ENCODE measurements at places on chromosomes 5 and 9.

GRCh38 chr5:16784843-16785791, 151.0 kb downstream of the MYO10 start:
- DNase-seq = no peak

- DNase-seq = no peak
Observed at GRCh38 chr5:106454651-106455415, 1215.9 kb downstream of the EFNA5 start.

DNA sequence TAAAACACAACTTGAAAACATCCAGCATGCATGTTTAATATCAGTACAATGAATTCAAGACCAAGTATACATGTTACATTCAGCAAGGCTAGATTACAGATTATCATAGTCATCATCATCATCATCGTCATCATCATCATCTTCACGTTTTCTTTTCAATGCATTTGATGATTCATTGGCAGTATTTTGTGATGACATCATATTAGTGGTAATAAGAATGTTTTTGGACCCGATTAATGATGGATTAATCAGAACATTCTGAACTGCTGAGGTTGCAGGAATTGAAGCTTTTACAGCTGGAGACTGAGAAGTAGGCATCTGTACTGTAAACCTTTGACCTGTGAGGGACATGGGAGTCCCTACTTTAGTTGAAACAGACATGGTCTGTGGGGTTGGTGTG, 4.5 kb downstream of the AK6 start:
- no peak for DNase-seq

- DNase-seq = no peak
Observed at GRCh38 chr5:78574131-78574673, 74.4 kb downstream of the LHFPL2 start.

DNA sequence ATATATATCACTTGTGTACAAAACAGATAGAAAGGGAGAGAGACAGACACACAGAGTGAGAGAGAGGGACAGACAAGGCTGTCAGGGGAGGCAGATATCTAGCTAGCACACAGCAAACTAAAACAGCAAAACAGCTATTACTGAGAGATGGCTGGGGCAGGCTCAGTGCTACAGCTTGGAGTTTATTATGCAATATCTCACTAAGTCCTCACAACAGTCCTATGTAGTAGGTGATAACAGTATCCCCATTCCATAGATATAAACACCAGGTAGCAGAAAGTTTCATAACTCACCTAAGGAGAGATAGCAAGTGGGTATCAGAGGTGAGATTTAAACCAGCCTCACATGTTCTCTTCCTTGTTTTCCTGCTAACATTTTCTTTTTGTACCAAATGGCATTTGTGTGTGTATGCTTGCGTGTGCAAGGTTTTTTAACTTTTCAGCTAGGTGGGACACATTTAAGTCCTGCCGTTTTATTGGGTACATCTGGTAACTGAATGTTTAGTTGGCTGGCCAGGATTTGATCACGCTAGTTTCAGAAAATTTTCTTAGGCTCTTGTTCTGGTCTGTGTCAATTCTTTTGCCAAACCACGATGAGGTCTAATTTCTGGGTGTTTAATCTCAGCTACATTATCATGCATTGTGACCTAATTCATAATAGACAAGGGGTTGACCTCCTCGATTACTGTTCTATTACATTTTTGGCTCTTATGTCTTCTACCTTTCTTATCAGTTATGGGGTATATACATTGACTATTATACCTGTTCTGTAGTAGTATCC, 105.1 kb downstream of the LMNB1 start:
- DNase-seq = no peak

DNA sequence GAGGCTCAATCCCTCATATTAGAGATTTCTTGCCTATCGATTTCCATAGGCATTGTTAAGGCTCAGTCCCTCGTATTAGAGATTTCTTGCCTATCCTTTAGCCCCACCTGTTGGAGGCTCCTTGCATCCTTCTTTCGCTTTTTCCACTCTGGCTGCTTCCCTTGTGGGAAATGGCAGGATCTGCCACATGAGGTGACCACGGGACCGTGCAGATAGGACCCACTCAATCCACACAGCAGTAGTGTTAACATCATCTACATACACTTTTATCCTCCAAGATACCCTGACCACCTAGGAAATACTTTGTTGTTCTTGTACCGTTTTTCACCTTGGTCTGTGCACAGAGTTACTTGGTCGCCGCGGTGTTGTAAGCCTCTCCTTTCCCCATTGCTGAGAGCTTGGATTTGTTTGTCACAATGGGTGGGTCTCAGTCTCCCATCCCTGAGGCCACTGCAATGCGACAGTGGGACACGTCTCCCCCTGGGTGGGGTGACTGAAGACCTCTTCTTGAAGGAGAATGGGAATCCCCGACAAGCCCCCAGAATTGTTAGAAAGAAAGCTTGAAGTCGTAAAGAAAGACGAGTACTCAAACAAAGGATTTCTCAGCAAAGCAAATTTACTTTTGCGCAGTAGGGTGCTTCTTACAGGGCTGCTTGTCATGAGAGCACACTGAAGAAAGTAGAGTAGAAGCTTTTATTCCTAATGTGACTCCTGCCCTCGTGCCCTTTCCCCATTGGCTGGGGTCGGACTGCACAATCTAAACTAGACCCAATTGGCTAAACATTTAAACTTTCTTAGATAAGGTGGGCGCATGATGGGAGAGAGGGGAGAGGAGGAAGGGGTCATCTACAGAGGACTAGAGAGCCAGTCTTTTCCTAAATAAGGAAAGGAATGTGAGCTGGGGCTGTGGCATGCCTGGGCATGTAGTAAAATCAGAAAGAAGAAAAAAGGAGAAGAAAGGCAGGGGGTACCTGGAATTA, 19.8 kb downstream of the IFT74 start:
- DNase-seq = peak; percentile 59

GRCh38 chr9:96612966-96613589, 6.6 kb downstream of the CDC14B start:
- DNase-seq = no peak

DNA sequence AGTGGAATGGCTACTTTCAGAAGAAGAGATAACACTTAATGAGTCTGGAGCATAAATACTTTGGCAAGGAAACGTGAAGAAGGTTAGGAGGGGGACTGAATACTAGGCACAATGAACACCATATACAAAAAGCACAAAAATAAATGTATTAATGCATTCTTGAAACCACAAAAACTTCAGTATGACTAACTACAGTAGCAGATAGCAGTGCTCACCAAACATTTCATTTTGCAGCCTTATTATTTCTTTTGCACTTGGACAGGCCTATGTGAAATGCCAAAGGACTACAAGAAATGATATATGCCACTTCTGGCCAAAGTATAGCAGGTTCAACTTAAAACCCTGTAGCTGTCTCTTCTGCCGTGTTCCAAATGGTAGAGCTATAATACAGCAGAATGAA, 26.3 kb downstream of the UBQLN1 start:
- no peak for DNase-seq

GRCh38 chr9:90814355-90814754, 12.7 kb downstream of the SYK start:
- no peak for DNase-seq

DNA sequence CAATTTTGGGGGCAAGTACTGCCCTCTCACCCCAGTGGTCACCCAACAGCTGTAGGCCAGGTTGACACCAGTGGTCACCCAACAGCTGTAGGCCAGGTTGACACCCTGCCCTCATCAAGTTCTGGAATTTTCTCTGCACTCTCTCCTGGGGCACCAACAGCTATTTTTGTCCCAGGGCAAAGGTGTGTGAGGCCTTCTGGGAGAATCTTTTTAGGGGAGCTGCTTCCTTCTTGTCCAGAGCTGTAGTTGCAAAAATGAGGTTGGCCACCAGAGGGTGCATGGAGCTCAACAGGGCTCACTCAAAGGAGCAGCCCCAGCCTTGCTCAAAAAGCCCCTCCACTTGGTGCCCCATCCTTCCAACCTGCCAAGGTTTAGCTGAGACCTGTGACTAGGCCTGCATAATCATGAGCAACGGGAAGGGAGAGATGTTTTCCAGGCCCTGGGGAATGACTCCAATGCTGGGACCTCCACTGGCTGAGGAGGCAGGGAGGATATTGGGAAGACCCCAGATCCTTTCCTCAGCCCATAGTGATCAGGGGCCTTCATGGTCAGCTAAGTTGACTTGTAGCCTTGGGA, 10.6 kb upstream of the P4HA2 start:
- peak; percentile 77 for DNase-seq

DNA sequence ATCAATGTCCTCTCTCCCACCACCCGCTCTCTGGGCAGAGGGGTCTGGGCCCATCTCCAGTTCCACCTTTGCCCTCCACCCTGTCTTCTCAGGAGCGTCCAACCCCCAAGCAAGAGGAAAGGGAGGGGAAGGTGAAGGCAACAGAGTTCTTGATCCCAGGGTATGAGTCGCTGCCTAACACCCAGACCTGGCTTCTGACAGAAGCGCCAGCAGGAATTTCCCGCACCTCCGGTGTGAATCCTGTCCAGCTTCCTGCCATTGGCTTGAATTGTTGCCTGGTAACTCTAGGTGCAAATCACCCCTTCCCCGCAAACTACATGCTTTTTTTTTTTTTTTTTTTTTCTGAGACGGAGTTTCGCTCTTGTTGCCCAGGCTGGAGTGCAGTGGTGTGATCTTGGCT, 84.2 kb upstream of the IER5L start:
- DNase-seq = peak; percentile 83

GRCh38 chr9:129237164-129237611, 59.1 kb upstream of the IER5L start:
- DNase-seq = peak; percentile 53

GRCh38 chr5:158116965-158117364, 258.0 kb upstream of the CLINT1 start:
- DNase-seq = no peak

DNA sequence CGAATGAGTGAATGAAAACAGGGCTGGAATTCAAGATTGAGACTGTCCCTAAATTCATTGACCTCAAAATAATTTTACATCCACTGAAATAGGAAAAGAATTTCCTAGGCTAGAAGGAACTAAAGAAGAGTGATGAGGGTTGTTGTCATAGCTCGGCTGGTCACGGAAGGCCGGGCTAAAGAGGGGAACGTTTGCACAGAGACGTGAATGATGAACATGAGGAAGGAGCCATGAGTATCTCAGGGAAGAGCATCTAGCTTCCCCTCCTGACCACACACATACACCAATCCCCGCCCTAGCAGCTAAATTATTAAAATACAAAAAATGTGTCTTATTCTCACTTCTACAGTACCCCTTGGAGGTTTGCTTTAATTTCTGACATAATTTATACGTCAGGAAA, 124.4 kb upstream of the ABCA1 start:
- no peak for DNase-seq

- DNase-seq = peak; percentile 54
Observed at GRCh38 chr5:57986761-57987341, 473.0 kb downstream of the PLK2 start.

- no peak for DNase-seq
Observed at GRCh38 chr5:179289756-179290385, 55.4 kb downstream of the ADAMTS2 start.

DNA sequence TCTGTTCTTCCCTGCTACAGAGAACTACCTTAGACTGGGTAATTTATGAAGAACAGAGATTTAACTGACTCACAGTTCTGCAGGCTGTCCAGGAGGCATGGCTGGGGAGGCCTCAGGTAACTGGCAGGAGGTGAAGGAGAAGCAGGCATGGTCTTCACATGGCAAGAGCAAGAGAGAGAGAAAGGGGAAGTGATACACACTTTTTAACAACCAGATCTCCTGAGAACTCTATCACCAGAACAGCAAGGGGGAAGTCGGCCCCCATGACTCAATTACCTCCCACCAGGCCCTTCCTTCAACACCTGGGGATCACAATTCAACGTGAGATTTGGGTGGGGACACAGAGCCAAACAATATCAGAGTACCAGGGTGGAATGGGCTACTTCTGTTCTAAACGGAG, 766.8 kb downstream of the TLE1 start:
- DNase-seq = no peak

DNA sequence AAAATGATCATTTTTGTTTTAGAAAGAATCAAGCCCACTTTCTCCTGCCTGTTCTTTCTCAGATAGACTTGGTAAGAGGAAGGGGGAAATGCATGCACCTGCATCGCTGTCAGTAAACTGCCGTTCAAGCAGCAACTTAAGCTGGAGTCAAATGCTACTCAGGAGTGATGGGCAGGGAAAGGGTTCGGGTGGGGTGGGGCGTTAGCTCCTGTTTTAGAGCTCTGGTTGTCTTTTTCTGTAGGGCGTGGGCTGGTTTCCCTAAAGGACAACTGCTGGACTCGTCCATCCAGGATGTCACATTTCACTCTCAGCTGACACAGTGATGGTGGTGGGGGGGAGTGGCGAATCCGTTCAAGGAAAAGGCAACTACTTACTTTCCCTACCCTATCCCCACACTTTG, 75.0 kb downstream of the NDFIP1 start:
- no peak for DNase-seq

GRCh38 chr9:101114317-101114716, 85.8 kb downstream of the PLPPR1 start:
- no peak for DNase-seq

DNA sequence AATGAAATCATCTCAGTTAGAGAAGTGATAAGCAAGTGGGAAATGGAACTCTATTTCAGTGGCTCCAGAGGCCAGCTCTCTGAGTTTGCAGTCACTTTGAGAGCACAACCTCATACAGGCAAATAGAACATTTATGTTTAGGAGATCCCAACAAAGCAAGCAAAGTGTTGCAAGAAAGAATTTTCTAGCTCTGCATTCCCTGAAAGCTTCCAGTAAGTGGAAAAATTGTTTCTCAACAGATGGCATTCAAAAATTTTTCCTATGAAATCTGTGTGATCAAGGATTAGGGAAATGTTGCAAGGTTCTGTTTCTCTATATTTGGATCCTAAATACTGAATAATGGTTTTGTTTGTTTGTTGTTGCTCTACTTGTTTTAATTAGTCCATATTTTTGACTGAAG, 764.2 kb upstream of the ZNF608 start:
- no peak for DNase-seq

- no peak for DNase-seq
Observed at GRCh38 chr5:163730206-163730756, 224.9 kb downstream of the MAT2B start.

DNA sequence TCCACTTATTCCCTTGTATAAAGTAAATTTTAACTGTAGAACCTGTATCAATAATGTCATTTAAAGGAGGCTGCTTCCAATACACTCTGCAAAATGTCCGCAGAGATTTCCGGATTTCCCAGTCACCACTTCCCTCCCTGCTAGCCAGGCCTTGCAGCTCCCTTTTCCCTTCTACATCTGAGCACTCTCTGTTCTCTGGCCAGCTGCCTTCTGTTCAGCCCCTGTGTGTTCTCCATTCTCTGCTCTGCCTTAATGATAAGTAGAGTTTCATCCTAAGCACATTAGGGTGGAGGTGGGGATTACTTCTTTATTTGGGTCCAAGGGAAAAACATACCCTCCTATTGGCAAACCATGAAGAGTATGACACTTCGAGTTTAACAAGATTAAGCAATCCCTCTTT, 719.6 kb upstream of the WWC1 start:
- no peak for DNase-seq

All from lung microvascular endothelial cell (primary cell).